ENCODE measurements at places on chromosomes 1 and 21.

- no peak for DNase-seq
Observed at GRCh38 chr1:162498496-162498810, 835 bp downstream of the UHMK1 start.

GRCh38 chr1:208326033-208326432 lies 81.8 kb upstream of the PLXNA2 start:
- DNase-seq, result no peak

DNA sequence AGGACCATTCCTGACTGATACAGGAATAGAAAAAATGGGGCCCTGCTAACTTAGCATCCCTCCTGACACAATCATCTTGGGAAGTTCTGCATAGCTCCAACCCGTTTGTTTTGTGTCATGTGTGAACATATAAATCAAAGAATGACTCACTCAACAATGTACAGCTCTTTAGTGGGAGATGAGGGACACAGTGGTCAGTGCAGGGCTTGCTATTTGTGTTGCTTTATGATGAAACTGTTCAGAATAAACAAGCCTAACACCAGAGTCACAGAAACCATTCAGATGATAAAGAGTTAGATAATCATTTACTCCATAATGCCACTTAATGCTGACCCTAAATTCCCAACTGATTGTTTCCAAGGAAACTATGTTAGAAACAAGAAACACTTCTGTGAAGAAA lies 154.2 kb upstream of the ZNHIT6 start:
- no peak for DNase-seq

DNA sequence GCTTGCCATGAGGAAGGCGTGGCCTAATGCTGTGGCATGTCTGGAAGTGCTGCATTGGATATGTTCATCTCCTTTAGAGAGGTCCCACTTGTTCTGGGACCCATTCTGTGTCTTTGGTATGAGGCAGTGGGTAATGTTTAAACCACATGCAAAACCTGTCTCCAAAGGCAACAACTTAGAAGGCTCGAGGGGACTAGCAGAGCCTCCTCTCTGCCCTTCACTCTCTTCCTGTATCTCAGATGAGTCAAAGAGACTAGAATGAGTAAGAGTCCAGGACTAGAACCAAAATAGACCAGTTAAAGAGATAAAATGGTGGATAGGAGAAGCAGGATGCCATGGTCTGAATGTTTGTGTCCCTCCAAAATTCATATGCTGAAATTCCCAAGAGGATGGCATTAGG lies 220.8 kb upstream of the KIAA0040 start:
- no peak for DNase-seq

GRCh38 chr1:12626888-12627287 lies 8.9 kb upstream of the DHRS3 start:
- DNase-seq, result no peak

DNA sequence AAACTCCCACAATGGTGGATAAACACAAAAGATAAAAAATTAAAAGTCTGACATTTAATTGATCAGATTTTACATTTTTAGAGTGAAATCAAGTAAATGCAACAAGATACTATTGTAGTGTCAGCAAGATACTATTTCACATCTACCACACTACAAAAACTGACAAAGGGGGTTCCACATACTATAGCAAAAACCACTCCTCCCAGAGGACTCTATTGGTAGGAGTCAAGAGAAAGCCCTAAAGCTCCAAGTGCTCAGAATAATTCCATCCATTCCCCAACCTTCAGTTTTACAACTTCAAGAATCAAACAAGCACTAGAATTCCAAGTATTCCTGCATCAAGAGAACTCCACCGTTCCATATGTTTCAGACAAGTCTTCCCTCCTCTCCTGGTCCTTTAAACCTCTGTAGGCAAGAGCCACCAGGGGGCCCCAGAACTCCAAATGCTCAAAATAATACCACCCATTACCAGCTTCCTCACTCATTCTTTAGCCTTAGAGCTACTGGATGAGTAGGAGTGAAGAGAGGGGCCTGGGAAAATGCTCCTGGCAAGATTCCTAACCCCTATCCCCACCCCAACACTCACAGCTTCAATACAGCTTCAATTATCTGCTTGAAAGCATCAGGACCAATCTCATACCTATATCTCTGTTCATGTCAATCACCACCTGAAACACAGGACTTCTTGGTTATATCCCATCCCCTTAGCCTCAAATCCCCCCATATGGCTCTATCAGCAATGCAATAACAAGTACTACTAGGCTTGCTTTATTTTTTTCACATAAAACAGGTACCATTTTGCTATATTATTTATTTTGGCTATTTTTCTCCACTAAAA lies 9.9 kb downstream of the TOR1AIP2 start:
- peak; percentile 53 for DNase-seq

GRCh38 chr1:16924216-16924918 lies 2.6 kb downstream of the CROCC start:
- DNase-seq, result no peak

DNA sequence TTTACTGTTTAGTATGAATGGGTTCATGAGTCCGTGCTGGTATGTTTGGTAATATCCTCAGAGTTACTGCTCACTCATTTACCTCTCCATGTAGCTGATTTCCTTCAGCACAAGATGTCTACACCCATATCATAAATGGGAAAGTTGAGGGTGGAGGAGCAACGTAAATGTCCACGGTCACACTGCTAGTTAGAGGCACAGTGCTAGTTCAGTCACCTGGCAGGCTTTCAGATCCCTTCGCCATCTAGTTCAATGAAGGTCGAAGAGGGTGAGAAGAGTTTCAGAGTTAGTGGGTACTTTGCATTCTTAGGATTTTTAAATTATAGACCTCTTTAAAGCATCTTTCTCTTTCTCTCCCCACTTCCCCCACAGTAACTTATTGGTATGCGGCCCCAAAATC lies 218.8 kb downstream of the ZP4 start:
- DNase-seq, result no peak

DNA sequence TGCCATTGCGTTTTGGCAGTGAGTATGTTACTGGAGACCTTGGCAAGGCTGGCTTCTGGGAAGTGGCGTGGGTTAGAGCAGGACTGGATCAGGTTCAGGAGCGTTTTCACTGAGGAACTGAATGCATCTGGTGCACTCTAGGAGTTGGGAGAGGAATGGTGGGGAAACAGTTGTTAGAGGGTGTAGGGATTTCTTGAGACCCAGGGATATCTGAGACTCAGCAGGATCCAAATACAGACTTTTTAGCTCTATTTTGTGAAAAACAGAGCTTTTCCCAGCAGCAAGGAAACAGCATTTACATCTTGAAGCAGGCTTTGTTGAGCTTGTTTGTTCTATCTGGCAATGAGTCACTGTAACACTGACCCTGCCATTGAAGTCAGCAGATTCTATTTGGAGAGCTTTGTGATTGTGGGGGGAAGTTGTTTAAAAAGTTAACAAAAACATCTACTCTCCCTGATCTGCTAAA lies 56.9 kb upstream of the NRIP1 start:
- DNase-seq, result no peak

- no peak for DNase-seq
Observed at GRCh38 chr1:58732087-58732775, 32.4 kb upstream of the MYSM1 start.

- no peak for DNase-seq
Observed at GRCh38 chr1:71116729-71117128, 35.9 kb upstream of the ZRANB2 start.

DNA sequence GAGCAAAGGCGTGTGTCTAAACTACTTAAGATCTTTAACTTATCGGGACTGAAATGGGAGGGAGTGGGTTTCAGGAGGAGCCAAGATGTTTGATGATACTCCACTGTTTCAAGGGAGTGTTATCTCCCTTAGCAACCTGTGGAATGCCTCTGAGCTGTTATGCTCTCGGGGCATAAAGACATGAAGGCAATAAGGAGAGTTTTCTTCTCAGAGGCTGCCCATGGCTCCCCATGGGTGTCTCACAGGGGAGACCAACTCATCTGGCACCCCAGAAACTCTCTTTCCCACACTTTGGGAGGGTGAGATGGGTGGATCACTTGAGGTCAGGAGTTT lies 130.0 kb downstream of the LIPI start:
- no peak for DNase-seq

GRCh38 chr1:232147215-232147614 lies 482.7 kb downstream of the SIPA1L2 start:
- no peak for DNase-seq

DNA sequence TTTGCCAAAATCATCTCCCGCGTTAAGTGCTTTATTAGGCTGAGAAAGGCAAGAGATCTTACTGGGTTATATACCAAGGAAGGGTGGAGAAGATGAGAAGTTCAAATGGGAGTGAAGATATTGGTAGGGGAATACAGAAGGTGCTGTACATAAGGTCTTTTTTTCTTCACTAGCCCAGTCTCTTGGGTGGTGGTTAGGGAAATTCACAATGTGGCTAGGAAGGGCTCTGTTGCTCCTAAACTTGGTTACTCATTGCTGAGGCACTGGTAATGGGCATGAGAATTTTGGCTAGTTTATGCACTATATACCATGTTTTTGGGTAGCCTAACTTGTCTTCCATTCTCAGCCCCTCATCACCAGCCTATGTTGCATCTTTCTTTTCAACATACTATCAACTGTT lies 50.6 kb downstream of the LHX4 start:
- DNase-seq, result no peak

DNA sequence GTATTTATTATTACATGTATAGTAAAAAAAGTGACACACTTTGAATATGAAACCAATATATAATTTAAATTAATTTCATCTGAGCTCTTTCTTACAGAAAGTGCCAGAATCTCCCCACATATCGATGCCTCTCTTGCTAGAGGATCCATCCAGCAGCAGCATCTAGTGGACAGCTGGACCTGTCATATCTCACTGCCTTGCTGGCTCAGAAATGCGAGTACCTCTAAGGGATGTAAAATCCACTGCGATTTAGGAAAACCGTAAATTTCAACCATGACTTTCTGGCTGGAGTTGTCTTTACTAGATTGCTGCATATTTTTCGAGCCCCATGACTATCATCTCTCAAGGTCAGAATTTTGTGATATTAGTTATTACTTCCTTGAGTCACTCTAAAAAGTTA lies 333.8 kb downstream of the NEGR1 start:
- DNase-seq, result no peak

DNA sequence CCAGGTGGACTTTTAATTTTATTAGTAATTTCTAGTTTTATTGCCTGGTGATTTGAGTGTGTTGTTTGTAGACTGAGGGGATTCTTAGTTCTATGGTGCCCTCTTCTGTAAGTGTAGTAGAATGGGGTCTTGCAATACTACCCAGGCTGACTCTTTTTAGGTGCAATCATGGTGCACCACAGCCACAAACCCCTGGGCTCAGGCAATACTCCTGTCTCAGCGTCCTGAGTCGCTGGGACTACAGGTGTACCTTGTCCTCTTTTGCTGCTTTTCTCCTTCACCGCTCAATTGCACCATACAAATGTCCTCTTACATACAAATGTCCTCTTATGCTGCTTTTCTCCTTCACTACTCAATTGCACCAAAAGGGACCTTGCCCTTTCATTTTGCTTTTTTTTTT lies 43.1 kb downstream of the SCP2 start:
- DNase-seq, result no peak

GRCh38 chr1:44225761-44226160 lies 12.5 kb downstream of the DMAP1 start:
- no peak for DNase-seq

GRCh38 chr21:39900491-39900890 lies 33.3 kb downstream of the PCP4 start:
- no peak for DNase-seq

DNA sequence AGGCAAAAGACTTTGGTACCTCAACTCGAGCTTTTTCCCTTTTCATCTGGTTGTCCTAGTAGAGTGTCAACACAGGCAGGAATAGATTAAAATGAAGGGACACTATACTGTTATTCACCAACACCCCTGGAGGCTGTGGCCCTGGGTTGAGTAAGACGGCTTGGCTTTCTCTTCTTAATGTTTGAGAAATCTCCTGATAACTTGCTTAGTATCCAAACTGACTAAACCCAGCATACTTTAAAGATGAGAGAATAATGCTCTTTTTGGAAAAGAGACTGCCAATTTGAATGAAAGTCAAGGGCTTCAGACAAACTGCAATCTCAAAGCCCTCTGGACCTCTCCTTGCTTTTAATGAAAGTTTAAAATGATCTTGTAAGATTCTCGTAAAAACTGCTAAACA lies 2.6 kb upstream of the SLC30A1 start:
- DNase-seq, result no peak

DNA sequence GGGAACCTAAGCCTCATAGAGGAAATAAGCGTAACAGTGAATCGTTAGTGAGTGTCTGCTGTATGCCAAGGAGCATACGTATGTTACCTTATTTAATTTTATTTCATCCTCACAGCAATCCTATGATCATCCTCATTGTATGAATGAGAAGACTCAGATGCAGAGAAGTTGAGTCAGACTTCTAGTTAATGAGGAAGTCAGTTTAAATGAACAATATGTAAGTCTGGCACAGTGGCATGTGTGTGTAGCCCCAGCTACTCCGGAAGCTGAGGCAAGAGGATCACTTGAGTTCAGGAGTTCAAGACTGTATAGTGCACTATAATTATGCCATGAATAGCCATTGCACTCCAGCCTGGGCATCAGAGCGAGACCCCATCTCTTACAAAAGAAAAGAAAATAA lies 148.0 kb downstream of the ZZZ3 start:
- no peak for DNase-seq

DNA sequence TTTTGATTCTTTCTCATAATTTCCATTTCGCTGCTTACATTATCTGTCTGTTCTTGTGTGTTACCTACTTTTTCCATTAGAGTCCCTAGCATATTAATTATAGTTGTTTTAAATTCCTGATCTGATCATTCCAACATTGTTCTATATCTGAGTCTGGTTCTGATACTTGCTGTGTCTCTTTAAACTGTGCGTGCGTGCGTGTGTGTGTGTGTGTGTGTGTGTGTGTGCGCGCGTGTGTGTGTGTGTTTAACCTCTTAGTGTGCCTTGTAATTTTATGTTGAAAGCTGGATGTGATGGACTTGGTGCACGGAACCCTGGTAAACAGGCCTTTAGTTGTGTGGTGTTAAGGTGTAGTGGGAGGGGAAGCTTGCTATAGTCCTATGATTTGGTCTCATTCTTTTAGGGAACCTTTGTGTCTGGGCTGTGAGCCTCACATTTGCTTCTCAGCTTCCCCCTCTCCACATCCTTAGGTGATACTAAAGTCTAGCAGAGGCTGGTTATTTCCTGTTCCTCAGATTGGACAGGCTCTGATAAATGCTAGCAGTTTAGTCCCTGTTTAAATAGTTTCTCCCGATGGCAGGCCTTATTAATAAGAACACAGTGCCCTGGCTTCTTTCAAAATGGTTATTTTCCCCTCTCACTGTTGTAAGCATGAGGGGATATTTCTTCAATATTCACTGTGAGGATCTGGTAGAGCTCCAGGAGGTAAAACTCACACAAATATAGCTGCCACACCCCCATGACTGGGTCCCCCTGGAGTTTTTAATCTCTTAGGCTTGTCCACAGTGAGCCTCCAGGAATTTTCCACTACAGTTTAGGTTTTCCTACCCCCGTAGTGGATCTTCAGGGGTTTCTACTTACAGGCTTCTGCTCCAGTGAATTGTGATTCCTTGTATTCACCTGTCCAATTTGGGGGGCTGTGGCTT lies 118.3 kb downstream of the GALNT2 start:
- no peak for DNase-seq

DNA sequence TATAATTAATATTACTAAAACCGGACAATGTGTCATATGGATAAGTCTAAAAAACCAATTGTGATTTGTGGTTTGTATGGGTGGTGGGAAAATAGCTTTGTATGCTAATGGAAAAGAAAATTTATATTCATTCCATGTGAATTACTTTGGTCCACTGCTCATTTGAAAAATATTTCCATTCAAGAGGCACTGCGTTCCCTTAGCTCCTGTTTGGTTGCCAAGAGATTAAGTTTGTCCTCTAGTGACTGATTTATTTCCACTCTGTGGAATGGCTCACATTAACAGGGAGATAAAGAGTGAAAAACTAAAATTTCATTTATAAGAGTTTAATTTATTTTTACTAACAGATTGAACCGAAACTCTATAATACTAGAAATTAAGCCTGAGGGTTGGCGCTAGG lies 744.1 kb upstream of the CHRM3 start:
- no peak for DNase-seq

Data from neural crest cell (in vitro differentiated cells).